ENCODE measurements at places on chromosomes 3 and 15.

GRCh38 chr3:61979638-61980037, 393.7 kb downstream of the FEZF2 start:
- peak; percentile 13 for DNase-seq

DNA sequence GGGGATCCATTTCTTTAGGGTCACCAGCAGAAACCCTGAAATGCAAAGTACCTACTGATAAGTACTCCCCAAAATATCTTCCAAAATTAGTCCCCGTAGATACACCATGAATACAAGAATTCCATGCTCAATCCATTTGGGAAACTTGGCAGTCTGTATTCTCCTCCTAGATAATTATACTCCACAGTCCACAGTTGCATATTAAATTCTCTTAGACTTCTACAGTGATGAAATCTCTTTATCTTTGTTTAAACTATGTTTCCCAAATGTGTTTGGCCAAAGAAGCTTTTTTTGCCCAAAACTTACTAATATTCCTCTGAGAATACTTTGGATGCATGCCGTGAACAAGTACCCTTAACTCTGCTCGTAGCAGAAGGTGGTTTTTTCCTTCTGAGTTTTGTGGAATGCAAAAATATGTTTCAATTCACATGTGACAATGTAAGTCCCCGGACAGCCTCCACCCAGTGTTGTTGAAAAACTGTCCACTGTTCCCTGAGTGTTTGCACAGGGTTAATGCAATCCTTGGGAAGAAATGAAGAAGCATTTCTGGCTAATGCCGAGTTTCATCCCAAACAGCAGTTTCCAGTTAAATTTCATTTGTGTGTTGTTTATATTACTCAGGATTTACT, 126.7 kb downstream of the ARNT2 start:
- DNase-seq: no peak

- no peak for DNase-seq
These were observed 346.0 kb downstream of the NLGN1 start for GRCh38 chr3:173743516-173743915.

- DNase-seq: no peak
These were observed 19.7 kb upstream of the MAP6D1 start for GRCh38 chr3:183845090-183845489.

DNA sequence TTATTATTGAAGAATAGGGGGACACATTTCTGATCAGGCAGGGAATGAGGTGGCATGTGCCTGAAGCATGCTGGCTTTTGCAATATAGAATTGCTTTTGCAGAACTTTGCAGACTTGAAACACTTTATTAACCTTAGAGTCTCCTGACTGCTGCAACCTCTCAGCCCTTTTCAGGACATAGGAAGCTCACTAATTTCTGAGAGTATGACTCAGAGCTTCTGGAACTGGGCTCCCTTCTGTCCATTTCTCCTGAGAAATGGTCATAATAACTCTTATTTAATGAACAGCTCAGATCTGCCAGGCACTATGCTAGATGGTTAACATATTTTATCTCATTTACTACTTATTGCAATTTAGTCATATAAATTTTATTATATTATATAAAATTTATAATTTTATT, 38.6 kb upstream of the DGKG start:
- no peak for DNase-seq

DNA sequence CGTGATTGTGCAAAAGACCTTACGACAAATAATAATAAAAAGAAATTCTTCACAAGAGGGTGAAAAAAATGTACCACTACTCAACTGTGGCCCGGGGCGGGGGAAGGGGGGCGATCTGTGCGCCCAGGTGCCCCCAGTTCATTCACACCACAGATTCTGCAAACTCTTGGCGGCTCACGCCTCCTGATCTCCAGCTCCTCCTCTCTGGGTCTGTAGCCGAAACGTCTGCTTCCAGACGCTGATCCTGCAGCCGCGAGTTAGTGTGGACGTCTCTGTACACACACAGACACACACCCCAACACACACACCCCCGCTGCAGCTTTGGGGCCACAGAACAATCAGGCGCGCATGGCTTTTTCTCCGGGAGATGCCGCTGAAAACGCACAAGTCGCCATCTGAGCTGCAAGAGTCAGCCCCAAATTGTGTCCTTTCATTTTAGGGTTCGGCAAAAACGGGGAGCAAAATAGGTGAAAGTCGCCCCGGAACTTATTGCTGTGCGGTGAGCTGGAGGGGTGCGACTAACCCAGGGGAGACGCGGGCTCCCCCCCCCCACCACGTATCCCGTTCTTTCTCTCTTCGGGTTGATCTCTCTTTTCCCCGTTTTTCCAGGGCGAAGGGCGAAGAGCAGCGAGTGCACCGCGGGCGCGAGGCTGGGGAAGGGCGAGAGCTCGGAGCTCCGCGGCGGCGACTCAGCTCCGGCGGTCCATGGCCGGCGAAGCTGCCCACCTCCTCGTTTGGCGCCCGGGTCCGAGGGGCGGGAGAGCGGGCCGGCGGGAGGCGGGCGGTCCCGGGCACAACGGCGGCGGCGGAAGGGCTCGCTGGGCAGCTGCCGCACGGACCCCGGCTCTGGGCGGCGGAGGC, 505 bp upstream of the WNT5A start:
- DNase-seq: no peak

DNA sequence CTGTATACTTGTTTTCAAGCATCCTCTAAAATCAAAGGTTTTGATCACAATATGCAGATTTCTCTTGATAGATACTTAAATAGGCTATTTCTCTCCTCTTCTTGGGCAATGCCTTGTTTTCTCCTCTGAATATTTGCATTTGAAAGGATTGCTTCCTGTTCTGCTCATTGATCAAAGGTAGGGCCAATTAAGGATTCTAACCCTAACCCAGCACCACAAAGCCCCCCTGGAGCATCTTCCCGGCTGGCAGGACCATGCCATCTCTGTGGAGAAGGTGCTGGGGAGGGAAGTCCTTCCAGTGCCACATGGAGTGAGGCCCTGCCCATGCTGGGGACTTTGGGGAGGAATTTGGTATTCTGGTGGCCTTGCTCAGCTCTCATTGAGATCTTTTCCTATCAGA, 11.3 kb upstream of the NIPA2 start:
- no peak for DNase-seq

DNA sequence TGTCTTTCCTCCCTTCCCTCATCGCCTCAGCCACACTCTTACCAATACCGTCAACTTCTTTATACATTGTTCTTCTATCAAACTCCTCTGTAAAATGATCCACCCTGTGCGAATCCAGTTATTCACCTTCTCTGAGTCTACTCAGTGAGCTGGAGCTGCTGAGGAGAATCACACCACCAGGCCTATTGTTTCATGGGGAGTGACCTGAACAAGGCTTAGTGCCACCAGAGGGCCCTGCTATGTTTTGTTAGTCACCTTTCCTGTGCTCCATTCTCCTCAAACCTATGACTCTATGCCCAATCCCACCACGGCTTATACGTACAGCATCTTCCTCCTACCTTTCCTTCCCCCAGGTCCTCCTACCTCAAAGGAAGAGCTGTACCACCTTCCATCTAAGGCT, 50.4 kb upstream of the MED12L start:
- DNase-seq: no peak

- no peak for DNase-seq
These were observed 52.7 kb upstream of the DCUN1D1 start for GRCh38 chr3:183032880-183033555.

- no peak for DNase-seq
These were observed 10.4 kb upstream of the ZFYVE19 start for GRCh38 chr15:40796512-40796911.

GRCh38 chr3:24389108-24390090, 105.3 kb downstream of the THRB start:
- peak; percentile 61 for DNase-seq

DNA sequence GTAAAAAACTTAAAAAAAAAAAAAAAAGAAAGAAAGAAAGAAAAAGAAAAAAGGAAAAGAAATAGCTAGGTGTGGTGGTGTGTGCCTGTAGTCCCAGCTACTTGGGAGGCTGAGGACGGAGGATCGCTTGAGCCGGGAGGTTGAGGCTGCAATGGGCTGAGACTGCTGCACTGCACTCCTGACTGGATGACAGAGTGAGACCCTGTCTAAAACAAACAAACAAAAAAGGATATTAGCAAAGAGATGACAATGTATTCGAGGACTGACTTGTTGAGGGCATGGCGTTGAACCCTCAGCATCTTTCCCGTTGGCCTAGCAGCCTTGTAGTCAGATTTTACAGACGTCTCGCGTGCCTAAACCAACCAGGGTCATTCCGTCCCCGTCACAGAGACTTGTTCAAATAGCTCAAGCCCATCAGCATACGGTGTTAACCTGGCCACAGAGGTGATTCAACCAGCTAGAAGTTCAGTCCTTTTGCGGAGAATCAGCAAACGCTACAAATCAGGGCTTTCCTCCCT, 528 bp upstream of the NIT2 start:
- no peak for DNase-seq

All from renal cortex interstitium (tissue), 15 donors.